ENCODE measurements at places on chromosomes 12 and 14. TPM values are rescaled to one million over a fixed set of nuclear protein-coding genes. Genes with fewer than 3 reads are reported as not detected.
A peak's percentile ranks its signal among the peaks of the same experiment; 100 is the strongest.

GRCh38 chr12:47017041-47017713 is 62.2 kb upstream of the PCED1B start:
- no peak for DNase-seq

- no peak for DNase-seq
Measured at GRCh38 chr12:110744151-110744571, 1.5 kb upstream of the PPP1CC start.

- DNase-seq, result peak; percentile 76
Measured at GRCh38 chr14:69708586-69709560, 58.1 kb upstream of the SRSF5 start.

The TRPV4 gene
- 0.17 TPM for total RNA-seq

Data from glutamatergic neuron (in vitro differentiated cells).